Hematopoietic multipotent progenitor cell treated with erythropoietin and hydrocortisone succinate and interleukin-3 and kit ligand, for 4 days (in vitro differentiated cells): ENCODE measurements at places on chromosomes 3 and 15.

DNA sequence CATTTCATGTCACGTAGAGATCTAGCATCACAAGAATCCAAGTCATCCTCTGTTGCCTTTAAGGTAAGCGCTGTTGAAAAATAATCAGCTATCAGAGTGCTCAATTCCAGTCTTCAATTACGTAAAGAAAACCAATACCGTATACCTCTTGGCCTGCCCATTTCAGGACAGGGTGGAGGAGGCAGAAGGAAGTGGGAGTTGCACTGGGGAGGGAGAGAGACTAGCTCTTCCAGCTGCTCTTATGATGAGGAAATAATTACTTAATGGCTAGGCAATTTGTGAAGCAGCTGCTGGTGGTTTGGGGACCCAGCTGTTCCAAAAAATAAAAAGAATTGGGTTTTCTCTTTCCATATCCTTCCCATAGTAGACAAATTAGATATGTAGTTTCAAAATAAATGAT, 365.8 kb upstream of the MCTP2 start:
- peak; percentile 36 for DNase-seq

DNA sequence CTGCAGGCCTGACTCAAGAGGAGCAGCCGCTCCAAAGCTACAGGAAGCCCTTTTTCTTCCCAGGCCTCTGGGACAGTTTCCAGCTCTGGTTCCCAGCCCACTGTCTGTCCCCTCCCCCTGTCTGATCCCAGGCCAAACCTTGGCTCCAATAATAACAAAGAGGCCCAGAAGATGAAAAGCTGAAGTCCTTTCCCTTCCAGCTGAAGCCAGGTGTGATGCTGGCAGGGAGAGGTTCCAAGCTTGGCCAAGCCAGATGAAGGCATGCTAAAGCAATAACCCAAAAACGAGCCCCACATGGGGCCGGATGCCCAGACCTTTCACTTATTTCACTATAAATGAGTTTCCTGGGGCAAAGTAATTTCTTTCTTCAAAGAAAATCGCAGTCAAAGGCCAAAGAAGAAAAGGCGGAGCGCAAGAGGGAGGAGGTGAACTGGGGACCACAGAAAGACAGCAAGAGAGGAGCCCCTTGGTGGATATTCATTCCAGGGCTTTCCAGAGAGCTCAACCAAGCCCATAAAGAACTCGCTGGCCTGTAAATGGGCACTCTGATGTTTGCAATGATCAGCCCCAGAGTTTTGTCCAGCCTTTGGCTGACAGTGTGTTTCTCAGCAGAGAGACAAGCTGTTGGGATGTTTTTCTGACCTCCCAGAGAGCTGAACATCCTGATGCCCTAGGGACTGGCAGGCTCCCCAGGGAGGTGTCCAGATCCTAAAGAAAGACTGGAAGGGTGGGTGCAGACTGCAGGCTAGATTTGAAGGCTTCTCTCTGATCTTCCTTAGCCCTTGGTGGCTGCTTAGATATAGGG, 157.6 kb downstream of the UACA start:
- no peak for DNase-seq

GRCh38 chr3:112736805-112737566, 96.0 kb upstream of the CCDC80 start:
- peak; percentile 65 for DNase-seq

DNA sequence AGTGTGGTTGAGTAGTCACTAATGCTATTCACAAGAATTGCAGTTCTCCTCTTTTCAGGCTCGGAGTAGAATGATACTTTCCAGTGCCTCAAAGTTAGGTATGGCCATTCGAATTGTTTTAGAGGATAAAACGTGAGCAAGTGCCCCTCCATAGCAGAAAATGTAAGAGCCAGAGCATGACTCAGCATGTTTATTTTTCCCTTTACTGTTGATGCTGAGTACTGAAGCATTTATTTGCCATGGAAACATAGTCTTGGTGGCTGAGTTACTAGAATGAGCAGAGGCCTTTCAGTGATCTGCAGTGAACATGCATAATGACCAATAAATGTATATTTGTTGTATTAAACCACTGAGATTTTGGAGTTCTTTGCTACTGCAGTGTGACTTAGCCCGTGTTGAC, 540.6 kb downstream of the NLGN1 start:
- peak; percentile 9 for DNase-seq
